ENCODE measurements at places on chromosomes 1 and 21.

DNA sequence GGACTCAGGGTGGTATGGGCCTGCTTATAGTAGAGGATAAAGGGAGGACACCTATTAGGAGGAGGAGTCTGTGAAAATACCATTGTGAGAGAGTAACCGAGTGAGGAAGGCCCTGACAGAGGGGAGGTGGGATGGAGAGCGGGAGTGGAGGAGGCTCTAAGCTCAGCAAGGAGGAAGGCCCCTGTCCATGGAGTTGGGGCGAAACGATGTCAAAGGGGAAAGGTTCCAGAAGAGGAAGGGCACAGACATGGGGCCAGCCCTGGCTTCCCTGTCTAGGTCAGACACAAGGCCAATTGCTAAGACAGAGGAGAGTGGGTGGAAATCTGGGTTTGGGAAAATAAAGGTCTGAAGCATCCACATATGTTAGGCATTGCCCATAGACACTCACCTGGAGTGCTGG is 44.2 kb downstream of the ELK4 start:
- no peak for DNase-seq

DNA sequence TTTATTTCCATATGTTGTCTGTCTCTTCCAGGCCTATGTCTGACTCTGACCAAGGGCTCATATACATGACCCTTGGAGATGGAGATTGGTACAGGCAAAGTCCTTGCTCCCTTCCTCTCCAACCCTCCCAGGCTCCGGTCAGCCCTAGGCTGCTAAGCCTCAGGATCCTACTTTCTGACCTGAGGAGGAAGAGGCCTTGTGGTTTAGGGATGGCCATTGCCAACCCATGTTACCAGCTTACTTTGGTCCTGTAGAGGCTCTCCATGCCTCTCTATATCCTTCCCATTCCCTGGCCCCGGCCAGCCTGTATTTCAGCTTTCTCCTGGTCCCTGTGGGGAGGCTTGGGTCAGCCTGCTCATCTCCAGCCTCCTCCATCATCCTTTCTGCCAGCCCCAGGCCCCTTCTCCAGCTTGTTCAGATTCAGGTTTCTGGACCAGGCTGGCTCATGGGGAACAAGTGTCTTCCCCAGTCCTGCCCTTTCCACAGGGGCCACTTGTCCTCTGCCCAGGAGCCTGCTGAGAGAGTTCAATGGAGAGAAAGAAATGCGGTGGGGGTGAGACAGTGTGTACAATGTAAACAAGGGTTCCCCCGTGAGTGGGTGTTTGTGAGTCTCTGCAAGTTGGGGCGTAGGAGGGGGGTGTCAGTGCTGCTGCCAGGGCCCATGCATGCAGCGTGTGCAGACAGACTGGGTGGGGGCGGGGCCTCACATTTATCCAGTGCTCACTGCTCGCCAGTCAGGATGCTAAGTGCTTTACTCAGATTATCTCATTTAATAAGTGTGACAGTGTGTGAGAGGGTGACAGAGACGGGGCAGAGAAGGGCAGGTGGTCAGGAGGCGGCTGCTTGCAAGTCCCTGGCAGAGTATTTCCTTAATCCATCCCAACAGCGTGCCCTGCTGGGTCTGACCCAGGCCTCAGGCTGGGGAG is 31.3 kb upstream of the FOXO6 start:
- no peak for DNase-seq

GRCh38 chr1:19564366-19564765 is 79.0 kb upstream of the CAPZB start:
- no peak for DNase-seq

DNA sequence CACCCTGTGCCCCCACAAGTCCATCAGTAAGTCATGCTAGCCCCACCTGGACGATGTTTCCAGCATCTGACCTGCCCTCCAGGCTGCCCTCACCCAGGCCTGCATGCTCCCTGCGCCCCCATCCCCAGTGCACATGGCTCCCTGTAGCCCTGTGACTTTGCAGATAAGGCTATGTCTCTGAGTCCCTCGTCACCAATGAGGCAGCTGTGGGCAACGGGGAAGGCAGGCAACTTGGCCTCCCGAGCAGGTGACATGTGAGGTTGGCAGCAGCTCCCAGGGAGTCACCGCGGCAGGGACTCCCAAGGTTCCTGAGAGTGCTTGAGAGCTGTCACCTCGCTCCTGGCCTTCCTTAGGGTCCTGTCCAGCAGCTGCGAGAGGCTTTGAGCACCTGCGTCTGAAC is 32.4 kb upstream of the AGPAT3 start:
- DNase-seq, result no peak

DNA sequence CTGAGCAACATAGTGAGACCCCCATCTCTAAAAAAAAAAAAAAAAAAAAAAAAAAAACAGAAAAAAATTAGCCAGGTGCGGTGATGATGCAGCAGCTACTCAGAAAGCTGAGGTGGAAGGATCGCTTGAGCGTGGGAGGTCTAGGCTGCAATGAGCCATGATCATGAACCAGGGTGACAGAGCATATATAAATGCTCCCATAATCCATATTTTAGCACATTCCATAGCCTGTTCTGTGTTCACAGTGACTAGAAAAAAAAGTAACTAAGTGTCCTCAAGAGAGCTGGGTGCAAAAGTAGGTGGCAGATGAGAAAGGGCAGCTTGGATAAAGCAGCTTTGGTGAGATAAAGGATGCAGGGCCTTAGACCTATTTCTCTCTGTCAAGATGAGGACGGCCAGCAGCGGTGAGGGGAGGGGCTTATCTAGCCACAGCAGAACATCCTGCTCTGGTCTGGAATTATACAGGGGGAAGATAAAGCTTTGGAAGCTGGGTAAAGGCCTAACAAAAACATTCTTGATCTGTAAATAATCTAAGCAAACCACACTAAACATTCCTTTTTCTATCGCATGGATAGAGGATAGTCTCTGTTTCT is 205.3 kb downstream of the DAB1 start:
- no peak for DNase-seq

DNA sequence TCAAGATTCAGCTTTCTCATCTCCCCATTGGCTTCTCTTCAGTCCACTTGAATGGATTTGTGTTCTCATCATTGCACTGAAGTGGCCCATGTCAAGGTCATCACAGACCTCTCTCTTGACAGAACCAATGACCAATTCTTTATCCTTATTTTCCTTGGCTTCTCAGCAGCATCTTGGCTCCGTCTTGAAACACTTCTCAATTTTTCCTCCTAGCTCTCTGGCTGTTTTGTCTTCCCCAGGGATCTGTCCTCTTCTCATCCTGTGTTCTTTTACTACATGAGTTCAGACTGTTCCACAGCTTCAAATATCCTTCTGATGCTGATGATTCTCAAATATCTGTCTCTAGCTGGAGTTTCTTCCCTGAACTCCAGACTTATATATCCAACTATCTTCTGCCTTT is 78.6 kb downstream of the COLGALT2 start:
- no peak for DNase-seq

- no peak for DNase-seq
Measured at GRCh38 chr21:40445349-40445921, 401.5 kb downstream of the DSCAM start.

- no peak for DNase-seq
Measured at GRCh38 chr1:56331207-56331891, 248.0 kb downstream of the PLPP3 start.

DNA sequence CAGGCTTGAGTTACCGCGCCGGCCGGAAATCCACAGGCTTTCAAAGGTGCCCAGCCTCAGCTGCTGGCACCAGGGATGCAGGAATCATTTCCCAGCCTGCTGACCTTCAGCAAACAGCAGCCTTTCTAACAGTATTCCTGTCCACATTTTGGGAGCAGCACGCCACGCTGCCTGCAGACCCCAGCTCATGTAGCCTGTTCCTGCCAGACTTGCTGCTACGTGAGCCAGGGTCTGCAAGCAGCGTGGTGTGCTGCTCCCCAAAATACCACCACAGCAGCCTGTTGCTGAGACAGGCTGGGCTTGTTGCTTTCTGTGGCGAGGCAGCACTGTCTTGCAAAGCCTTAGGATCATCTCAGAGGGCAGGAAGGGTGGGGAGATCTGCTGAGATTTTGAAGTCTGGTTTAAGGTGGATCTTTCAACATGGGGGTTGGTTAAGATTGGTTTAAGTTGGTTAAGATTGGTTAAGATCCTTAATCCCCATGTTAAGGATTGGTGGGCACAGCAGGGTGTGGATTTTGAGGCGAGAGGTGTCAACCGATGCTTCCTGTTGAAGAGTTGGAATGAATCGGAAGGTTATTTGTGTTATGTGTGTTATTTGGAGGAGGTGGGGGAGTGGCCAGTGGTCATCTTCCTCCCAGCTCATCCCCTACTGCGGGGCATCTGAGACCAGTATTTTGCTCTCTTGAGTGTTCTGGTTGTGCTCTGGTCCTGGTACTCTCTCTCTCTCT is 12.9 kb downstream of the FAAH start:
- DNase-seq, result no peak

DNA sequence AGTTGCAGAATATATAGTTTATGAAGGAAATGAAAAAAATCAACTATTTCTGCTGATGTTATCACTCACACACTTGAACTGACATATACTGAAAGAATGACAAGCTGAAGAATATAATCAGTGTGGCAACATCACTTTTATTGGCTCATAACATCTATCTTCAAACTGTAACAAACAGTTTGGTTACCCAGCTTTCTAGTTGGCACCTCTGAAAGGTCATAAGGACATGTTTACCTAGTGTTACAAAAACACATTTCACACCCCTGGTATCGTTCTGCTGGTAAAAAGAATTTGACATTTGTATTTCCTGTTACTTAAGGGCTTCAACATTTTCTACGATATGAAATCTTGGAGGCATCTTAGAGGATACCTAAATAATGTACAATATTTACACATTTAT is 1267.0 kb upstream of the NCAM2 start:
- no peak for DNase-seq

GRCh38 chr1:203361945-203362719 is 11.2 kb upstream of the FMOD start:
- DNase-seq, result no peak

DNA sequence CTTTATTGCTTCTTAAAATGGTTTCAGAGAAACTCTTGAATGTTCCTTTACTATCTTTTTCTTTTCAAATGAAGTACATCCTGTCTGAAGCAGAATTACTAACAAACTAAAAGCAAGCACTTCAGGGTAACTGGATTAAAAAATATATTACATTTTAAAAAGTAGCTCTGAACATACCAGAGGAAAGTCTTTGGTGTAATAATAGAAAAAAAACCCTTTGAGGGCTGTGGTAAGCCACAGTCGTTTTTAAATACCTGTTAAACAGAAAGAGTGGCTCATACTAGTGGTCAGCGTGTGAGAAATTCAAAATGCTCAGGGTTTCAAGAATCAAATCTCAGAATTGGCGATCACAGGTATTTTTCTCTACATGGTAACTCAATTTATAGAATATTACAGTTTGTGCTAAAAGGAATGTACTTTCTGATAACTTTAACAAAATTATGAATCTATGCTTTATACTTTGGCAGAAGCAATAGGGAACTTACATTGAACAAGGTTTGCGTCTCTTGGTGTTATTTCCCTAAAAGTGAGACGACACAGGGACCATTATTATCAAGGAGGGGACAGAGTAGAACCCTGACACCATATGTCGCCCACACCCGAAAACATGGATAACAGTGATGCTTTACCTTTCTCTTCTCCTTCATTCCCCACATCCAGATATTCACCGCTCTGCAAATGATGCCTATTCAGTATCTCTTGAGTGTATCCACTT is 97.0 kb upstream of the DPH5 start:
- no peak for DNase-seq

GRCh38 chr1:197063212-197063611 is 3.8 kb downstream of the F13B start:
- no peak for DNase-seq

GRCh38 chr21:45607909-45608295 is 35.6 kb upstream of the PCBP3 start:
- no peak for DNase-seq

- no peak for DNase-seq
Measured at GRCh38 chr21:44558695-44559094, at the start of gene KRTAP10-3. Gene KRTAP10-3, minus strand, starts transcription at chr21:44558795. Its CDS starts 80 bp downstream, at chr21:44558715.

DNA sequence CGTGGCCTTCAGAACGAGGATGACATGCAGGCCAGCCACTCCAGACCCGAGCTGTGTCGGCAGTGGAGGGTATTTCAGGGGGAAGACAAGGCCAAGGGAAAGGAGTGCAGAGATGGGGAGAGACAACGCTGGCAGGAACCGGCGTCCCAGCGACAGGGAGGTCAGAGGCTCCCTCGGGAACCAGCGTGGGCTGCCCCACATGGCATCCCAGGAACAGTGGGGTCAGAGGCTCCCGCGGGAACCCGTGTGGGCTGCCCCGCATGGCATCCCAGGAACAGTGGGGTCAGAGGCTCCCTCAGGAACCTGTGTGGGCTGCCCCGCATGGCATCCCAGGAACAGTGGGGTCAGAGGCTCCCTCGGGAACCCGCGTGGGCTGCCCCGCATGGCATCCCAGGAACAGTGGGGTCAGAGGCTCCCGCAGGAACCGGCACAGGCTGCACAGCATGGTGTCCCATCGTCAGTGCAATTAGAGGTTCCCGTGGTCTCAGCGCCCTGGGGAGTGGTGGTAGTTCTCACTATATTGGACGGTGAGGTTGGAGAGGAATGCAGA is 43.0 kb downstream of the SLC19A1 start:
- DNase-seq, result no peak

- no peak for DNase-seq
Measured at GRCh38 chr21:35475762-35476161, 426.7 kb upstream of the RUNX1 start.

DNA sequence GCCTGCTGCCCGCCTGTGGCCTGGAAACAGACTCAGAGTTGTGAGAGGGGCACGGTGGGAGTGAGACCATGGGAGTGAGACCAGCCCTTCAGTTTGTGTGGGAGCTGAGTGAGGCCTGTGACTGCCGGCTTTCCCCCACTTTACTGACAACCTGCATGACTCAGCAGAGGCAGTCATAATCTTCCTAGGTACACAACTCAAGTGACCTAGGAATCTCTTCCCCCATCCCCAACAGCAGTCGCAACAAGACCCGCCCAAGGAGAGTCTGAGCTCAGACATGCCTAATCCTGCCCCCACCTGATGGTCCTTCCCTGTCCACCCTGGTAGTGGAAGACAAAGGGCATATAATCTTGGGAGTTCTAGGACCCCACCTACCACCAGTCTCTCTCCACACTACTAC is 44.2 kb downstream of the KLHL20 start:
- no peak for DNase-seq

GRCh38 chr1:153573351-153573750 is 7.7 kb upstream of the S100A2 start:
- DNase-seq, result no peak

DNA sequence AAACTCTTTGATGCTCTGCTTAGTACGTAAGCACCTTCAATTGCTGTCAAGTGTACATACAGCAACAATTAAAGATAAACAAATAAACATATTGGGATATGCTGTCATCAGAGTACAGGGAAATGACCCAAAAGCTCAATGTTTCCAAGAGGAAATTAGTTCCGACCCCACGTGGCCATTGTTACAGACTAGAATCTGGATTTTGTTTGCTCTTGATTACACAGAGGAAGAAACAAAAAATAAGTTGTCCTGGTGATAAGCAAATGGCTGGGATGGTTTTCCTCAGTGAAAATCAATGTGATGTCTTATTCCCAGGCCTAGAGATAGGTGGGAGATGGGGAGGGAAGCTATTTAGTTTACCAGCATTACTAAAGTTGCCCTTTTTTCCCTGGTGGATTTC is 113.0 kb upstream of the UBE2U start:
- no peak for DNase-seq

- no peak for DNase-seq
Measured at GRCh38 chr21:23639721-23640120, 1967.6 kb downstream of the MRPL39 start.

- DNase-seq, result no peak
Measured at GRCh38 chr1:60942291-60942690, 140.1 kb upstream of the NFIA start.
